Mucosa of gallbladder (tissue), 1 donor: ENCODE measurements at places on chromosomes 16 and 17.

DNA sequence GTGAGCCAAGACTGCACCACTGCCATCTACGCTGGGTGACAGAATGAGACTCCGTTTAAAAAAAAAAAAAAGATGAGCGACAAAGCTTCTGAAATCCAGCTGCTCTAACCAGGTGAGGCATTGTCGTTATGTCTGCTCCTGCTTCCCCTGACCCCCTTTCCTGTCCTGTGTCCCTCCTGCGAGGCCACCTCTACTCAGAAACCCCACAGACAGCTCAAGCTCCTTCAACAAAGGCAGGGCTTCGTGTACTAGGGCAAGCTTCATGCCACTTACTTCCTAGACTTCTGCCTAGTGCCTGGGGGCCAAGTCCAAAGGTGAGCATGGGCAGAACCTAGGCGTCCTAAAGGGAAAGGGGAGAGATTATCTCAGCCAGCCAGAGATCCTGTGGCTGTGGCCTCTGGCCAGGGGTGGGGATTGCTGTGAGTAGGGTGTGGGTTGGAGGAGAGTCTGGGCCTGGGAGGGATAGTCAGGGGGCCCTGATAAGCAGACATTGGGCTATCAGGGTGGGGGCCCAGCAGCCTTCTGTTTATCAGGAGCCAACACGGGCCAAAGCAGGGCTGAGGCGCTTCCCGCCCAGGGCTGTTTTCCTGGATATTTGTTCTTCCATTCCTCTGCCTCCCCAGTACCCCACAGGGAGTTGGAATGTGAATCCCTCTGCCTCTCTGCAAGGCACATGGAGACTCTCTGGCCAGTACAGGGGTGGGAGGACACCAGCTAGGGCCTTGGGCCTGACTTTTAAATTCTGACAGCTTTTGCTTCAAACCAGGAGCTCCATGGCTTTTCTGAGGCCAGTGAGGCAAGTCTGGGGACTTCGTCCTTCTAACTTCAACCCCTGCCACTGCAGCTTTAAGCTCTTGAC lies 10.4 kb downstream of the ERAL1 start:
- DNase-seq = no peak

DNA sequence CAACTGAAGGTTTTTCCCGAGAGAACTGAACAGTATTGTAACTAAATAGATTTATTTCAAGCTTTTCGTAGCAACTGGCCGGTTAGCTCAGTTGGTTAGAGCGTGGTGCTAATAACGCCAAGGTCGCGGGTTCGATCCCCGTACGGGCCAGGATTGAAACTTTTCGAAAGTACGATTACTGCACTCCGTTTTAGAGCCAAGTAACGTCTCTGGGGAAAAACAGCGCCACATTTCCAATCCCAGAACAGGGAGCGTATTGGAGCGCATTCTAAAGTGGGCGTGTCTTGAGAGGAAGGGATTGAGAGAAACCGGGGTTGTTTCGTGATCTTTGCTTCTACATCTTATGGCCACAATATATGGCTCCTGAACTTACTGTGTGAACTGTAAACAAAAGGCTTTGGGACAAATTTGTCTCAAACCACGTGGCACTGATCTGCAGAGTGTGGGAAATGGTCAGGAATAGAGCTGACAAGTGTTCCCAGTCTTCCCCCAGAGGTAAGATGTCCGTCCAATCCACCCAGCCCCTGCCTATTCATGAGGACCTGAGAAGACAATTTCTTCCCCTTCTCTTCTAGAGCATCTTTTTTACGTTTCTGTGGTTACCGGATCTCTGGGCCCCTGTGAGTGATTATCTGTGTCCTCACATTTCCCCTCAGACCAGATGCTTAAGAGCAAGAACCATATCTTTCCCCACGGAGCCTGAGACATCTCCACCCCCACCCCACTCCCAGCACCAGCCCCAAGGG lies 2.3 kb downstream of the BORCS6 start:
- DNase-seq = peak; percentile 95

DNA sequence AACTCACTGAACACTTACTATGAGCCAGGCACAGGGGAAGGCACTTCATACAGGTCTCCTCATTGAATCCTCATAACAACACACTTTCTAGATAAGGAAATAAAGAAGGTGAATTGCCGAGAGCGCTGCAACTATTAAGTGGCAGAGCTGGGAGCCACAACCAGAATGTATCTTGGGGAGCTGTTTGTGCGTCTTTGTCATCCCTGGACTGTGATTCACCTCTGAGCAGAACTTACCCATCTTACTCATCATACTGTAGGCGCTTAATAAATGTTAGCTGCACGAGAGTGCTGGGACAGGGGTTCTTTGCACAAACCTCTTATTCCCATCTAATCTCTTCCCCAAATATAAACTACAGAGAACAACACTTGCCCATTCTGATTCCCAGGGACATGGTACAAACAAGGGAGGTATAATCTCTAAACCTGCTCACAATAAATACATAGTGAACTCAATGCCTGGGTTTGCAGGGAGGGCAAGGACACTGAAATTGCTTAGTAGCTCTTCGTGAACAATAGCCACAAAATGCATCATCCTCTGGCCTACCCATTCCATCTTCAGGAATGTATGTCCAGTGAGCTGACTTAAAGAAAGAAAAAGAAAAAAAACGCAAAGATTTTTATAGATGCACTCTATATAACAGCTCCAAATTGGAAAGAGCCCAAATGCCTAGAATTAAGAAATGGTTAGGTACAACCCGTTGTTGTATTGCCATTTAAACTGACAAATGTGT lies 43.0 kb downstream of the MYO18A start:
- DNase-seq = no peak

DNA sequence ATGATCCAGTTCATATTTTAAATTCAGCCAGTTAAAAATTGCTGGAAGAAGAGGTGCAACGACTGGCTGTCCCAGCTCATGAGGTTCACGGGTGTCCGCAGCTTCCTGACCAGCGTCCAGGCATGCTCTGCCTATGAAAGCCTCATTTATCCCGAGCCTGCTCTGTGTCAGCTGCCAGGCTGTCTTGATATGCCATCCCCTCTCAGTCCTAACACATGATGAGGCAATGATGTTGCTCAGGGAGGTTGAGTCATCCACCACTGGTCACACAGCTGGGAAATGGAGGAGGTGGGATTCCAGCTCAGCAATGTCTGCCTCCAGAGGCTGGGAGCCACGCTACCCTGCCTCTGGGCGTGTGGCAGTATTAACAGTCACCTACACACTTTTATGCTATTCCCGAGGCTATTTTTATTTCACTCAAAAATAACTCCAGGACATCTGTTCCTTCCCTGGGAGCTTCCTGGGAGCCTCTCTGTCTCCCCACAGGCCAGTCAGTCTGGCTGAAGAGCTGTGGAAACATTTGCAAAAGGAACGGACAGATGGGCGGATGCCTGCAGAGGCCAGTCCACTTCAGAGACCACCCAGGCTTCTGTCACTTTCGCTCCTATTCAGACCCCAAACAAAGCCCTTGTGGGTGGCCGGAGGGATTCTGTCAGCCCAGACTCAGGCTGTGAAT lies 22.5 kb downstream of the RAB11FIP4 start:
- DNase-seq = no peak

- no peak for DNase-seq
Observed at GRCh38 chr17:31724026-31724425, 135.0 kb downstream of the COPRS start.

GRCh38 chr17:78712043-78712442 lies 70.0 kb downstream of the CYTH1 start:
- DNase-seq = no peak

DNA sequence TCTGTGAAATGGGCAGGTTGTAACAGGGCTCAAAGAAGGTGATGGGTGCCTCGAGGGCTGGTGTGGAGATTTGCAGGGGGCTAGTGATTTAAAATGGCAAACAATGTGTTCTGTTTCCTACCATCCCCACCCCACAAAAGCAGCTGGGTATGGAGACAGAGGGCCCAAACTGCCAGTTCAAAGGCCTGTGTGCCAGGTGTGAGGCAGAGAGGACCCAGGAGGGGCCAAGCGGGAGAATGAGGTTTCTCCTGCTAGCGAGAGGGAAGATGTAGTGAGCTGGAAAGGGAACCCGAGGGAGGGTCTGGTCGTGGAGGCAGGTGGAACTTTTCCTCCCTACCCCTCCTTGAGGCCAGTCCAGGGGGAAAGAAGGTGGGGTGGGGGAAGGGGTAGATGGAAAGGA lies 39.4 kb downstream of the LAT start:
- no peak for DNase-seq

DNA sequence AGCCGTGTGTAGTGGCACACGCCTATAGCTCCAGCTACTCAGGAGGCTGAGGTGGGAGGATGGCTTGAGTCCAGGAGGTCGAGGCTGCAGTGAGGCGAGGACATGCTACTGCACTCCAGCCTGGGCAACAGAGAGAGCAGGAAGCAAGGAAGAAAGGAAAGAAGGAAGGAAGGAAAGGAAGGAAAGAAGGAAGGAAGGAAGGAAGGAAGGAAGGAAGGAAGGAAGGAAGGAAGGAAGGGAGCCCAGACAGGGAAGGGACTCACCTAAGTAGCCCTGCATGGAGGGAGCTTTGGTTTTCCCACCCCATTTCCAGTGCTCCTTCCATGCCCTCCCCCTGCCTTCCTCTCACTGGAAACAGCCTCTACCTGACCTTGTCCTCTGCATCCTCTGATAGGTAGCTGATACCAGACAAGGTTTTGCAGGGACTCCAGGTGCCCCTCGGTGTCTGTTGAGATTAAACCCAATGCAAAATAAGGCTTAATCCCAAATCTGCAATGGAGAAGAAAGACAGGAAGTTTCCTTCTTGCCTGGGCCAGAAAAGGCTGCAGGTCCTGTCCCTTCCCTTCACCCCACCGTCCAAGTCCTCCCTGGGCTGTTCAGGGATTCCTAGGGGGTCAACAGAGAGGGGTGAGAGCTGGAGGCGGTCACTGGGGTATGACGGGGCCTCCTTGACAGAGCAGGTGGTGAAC lies 21.5 kb upstream of the CA4 start:
- DNase-seq = no peak

GRCh38 chr17:67164302-67164701 lies 80.7 kb downstream of the HELZ start:
- no peak for DNase-seq

GRCh38 chr16:27598931-27599565 lies 49.1 kb downstream of the KATNIP start:
- DNase-seq = no peak

DNA sequence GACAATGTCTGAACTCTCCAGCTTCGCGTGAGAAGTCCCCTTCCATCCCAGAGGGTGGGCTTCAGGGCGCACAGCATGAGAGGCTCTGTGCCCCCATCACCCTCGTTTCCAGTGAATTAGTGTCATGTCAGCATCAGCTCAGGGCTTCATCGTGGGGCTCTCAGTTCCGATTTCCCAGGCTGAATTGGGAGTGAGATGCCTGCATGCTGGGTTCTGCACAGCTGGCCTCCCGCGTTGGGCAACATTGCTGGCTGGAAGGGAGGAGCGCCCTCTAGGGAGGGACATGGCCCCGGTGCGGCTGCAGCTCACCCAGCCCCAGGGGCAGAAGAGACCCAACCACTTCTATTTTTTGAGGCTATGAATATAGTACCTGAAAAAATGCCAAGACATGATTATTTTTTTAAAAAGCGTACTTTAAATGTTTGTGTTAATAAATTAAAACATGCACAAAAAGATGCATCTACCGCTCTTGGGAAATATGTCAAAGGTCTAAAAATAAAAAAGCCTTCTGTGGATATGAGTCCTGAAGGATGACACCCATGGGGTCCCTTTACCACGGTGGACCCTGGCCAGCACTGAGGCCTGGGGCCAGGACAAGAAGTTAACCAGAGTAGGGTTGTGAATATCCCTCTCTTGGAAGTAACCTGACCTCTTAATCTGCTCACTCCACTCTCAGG lies 10.5 kb upstream of the ITGAD start:
- peak; percentile 65 for DNase-seq
